ENCODE measurements at places on chromosomes 4 and X. TPM values are rescaled to one million over a fixed set of nuclear protein-coding genes. Genes with fewer than 3 reads are reported as not detected.

CYTL1 gene
- 3.5 TPM for total RNA-seq

NEXMIF gene
- 0.70 TPM for total RNA-seq

TLR3 gene
- 1.8 TPM for total RNA-seq

GYPB gene
- total RNA-seq, result not detected

SPIN2B gene
- 7.7 TPM for total RNA-seq

SUPT20HL2 gene
- total RNA-seq, result not detected

VCX3B gene
- not detected for total RNA-seq

DNA sequence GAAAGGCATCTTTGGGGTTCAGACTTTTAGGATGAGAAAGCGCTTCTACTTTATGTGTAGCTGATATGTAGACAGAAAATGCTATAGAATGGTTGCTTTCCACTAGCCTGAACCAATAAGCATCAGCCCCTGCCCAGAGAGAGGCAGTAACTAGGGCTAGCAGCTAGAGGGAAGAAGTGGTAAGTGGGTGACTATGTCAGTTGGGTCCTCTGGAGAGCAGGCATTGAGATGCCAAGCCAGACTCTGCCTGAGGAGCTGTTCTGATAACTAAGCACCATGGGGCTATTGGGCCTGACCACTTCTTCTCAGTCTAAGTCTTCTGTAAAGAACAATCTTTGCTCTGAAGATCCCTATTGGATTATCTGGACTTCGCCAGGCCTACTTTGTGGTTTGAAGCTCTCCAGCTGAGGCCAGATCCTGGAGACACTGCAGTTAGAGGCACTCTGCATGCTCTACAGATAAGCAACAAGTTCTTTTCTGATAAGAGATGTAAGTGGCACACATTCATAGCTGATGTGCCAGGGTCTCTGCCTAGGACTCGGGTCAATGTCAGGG, 146.1 kb downstream of the RBM46 start:
- no peak for DNase-seq

- no peak for DNase-seq
Observed at GRCh38 chr4:173535165-173535902, 5.3 kb upstream of the HAND2 start.

DNA sequence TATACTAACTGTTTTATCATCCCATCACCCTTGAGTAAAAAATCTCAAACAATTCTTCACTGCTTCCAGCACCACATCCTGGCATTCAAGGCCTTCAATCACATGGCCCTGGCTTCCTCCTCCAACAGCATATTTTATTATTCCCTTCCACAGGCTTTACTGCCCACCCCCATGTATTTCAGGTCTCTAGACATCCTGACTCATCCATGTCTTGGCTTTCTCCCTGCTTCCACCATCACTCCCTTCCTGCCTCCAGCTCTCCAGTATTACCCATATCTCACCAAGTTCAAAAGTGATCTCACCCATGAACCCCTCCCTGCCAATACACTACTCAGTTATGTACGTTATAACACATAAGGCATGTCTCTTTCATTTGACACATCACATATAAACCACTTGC, 34.7 kb upstream of the PLAC1 start:
- DNase-seq, result no peak

- no peak for DNase-seq
Observed at GRCh38 chrX:40465735-40466551, 114.8 kb upstream of the ATP6AP2 start.

DNA sequence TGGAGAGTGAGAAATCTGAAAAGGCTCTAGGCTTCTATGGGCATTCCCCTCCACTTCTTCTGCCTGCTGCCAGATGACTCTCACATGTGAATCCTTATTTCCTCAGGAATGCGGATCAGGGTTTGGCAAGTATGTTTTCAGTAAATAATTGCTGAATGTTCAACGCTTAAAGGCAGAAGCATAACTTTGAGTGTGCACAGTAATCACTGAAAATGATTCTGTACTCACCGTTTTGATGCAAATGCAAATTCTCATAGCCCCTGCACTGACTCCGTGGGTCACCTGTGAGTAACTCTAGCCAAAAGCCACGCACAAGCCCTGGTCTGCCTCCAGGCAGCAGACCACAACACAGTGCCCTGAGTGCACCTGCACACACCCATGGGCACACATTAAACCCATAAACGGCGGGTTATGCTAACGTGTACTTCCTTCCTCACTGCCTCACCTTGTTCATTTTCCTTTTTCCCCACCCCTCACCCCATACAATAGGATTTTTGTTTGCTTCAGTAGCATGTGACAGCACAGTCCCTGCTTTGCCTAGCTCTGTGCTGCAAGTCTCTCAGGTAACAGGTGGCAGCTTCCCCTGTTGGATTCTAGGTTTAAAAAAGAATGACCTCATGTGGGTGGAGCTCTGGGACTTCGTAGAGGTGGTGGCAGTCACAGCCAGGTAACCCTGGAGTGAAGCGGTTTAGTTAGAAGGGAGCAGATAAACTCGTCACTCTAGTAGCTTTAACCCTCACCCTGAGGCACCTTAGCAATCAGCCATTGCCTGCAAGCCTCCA, at the start of gene ARHGEF38:
Gene ARHGEF38, plus strand, starts transcription at position 656 of the 782 bp plus-strand sequence. CDS start 146 bp downstream, outside the sequence.
- no peak for DNase-seq

DNA sequence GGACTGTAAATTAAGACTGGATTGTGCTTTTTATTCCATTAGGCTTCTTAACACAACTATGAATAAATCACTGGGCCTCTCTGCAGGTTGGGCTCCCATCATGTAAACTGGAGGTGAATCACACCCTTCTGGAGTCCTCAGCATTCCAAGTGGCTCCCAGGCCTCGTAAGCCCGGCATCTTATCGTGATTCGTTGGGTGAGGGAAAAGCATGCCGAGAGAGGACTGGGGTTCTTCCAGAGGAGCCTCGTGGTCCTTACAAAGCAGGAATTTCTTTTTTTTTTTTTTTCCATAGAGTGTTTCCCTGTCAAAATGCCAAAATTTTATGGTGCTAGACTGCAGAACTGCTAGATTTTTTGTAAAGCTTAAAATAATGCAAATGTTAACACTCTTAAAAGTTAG, 20.0 kb downstream of the CLDN22 start:
- DNase-seq, result no peak

GRCh38 chrX:41384051-41384705, 50.2 kb downstream of the DDX3X start:
- no peak for DNase-seq

DNA sequence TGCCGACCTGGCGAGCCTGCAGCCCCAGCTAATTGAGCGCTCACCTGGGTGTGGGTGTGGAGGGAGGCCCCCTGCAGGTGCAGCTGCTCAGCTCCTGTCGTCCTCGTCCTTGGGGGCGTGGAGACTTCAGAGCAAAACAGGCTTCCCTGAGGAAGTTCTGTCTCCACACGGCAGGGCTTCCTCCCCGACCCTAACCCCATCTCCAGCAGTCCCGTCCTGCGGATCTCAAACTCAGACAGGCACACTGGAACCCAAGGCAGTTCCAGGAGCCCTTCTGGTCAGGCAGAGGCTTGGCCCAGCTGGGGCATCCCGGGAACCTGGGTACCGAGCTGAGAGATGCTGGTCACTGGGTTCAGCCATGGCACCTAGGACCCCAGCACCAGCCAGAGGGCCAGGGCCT, 24.4 kb downstream of the TACC3 start:
- no peak for DNase-seq

- no peak for DNase-seq
Observed at GRCh38 chr4:177282284-177282835, 27.3 kb upstream of the NEIL3 start.

DNA sequence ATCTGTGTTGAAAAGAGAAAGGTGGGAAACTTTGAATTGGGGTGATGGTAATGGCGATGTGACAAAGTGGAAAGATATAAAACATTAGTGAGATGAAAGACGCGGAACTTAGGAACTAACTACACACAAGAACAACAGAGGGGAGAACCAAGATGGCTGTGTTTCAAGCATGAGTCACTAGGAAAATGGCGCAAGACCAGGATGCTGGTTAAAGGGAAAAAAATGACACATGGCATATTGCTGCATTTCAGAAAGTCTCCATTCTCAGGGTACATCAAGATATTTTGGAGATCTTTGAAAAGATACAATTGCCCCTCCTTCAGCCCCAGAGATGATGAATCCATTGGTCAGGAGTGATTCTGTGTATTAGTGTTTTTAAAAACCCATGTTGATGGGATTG, 164.4 kb downstream of the FBXO8 start:
- DNase-seq, result no peak

DNA sequence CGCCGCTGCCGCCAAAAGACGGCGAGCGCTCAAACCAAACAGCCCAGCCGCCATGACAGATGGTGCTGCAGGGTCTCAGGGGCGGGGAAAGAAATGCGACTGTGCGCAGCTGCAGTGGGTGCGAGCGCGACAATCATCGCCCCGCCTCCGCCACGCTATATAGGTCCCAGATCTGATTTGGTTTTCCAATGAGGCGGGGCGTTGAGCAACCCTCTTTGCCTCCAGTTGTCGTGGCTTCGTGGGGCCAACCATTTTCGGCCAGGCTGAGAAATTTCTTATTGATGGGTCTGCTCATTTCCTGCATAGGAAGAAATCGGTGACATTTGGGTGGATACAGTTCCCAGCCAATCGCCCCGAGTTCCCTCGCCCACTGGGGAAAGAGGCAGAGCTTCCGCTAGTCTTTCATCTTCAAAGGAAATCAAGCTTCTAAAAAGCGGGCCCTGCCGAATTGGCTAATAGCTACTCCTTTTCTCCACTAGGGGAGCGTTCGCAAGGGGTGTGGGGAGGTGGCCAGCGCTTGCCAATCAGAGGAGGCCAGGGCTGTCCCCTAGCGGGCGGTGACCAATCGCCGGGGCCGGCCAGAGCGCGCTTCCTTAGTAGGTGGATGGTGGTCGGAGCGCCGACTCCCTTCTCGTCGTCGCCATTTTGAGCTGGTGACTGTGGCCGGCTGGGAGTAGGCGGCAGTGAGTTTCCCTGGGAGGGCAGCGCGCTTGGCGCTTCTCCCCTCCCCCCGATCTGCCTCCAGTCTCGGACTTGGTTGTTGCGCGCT, at the start of the genes NDUFB11 and RBM10:
Gene NDUFB11, minus strand, starts transcription at position 77 of the 769 bp plus-strand sequence. Its CDS starts 23 bp downstream, at position 54.
Gene RBM10, plus strand, starts transcription at position 596 of the 769 bp plus-strand sequence. CDS start 2,261 bp downstream, outside the sequence.
- peak; percentile 94 for DNase-seq

DNA sequence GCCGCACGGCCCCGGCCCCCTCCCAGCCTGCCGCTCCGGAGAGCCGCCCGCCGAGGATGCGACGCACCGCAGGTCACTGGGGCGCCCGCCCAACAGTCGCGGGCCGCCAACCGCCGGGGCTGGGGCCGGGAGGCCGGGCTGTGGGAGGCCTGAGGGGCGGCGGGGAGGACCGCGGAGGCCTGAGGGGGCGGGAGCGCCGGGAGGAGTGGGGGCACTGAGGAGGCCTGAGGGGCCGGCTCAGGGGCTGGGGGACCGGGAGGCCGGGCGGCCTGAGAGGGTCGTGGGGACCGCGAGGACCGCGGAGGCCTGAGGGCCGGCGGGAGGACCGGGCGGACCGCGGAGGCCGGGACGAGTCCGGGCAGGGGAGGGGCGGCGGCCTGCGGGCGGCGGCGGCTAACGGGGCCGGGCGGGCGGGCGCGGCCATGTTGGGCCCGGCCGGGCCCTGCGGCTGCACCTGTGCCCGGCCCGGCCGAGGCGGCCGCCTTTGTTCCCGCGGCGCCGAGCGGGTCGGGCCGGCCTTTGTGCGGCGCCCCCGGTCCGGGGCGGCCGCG, 353 bp downstream of the NSD2 start:
- DNase-seq, result peak; percentile 91

DNA sequence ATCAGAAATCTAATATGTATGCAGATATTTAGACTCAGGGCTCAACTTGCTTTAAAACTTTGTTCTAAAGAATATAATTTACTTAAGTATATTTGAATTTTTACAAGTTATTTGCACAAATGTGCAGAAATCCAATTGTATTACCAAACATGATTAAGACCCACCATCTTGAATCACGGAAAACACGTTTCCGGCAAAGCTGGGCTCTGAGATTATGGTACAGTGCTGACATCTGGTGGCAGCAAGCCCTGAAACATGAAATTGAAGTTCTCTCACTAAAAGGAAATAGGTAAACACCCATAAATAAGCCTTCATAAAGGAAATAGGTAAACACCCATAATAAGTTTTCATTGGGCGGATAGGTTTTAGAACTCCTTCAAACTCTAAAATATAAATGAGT, 98.3 kb upstream of the MAOA start:
- DNase-seq, result peak; percentile 33

- DNase-seq, result peak; percentile 43
Observed at GRCh38 chr4:39435659-39436563, 22.8 kb downstream of the RPL9 start.

DNA sequence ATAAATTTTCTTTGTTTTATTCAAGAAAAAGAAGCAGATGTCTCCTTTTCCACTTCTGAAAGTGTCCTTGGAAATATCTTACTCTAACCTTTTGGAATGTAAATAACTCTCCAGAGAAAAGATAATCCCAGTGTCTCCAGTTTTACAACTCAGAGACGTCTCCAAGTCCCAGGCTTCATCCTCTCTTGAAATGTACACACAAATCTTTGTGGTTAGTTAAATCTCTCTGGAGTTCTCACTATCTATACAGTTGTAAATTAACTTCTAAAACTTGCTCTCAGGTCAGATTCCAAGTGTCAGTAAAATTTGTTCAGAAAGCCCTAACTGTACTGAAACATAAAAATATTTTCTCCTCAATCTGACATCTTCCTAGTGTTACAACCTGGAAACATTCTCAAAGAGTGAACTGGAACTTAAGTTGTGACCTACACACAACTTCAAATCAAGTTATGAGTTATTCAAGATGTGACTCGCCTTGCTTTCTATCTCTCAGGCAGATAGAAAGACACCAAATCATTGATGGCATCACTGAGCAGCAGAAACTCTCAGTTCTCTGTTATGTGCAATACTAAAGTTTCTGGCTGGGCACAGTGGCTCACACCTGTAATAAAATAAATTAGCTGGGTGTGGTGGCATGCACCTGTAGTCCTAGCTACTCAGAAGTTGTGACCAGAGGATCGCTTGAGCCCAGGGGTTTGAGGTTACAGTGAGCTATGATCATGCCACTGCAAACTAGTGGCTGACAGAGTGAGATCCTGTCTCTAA, 284.2 kb downstream of the RCHY1 start:
- DNase-seq, result no peak

DNA sequence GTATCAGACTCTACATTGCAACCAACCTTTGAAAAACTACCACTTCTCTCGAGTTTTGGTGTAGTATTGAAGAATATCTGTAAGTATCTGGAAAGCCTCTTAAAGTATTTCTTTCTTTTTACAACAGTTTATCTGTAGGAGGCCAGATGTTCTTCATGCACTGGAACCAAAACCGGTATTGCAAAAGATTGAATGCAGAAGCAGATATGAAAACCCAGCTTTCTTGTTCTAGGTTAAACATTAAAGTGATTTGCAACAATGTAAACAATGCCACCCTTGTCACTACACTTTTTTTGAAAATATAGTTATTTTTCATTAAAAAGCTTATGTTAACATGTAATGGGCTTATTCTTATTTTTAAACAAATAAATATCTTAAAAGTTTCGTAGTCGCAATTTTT, 27.2 kb downstream of the PLS3 start:
- no peak for DNase-seq

- DNase-seq, result no peak
Observed at GRCh38 chrX:67720344-67720743, 176.5 kb downstream of the AR start.

DNA sequence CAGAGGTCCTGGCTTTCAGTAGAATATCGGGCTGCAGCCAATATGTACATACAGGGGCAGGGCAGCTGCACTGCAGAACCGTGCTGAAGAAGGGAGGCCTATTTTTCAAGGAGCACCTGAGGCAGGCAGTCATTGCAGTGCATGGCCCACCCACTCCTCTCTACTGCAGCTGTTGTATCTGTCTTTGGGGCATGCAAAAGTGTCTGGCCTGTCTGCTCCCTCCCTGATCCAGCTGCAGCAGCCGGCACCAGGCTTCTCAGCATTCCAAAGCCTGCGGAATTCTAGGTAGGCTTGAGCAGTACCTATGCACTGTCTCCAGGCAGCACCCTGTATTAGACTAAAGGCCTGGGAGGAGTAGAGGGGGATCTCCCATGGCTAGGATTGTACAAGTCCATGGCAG, 415.2 kb upstream of the MAGEB16 start:
- DNase-seq, result no peak

- DNase-seq, result peak; percentile 72
Observed at GRCh38 chr4:123114915-123115756, 192.7 kb upstream of the NUDT6 start.

Data from H7 (cell line).